ENCODE measurements at places on chromosomes 4 and X.

DNA sequence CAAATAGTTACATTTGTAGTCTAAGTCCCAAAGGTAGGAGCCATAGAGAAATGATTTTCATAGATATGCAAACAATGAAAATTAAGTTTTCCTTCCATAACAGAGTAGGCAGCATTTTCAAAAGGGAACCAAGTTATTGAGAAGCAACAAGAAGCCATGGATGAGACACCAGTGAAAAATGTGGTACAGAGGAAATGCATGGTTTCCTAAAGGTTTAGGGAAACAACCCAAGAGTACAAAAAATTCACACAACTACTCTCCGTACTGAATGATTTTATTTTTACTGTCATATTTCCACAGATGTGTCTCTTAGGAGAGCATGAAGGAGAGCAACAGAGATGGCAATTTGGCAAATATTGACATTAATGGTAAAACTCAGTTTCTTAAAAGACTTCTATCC lies 1408.9 kb upstream of the PCDH7 start:
- no peak overlapping the region for H3K27ac ChIP-seq
- H3K27me3 ChIP-seq = no peaks in the 10 kb centered on the region
- H3K4me3 ChIP-seq = no peak overlapping the region
- DNase-seq = no peak

- no peaks in the 10 kb centered on the region for H3K36me3 ChIP-seq
- DNase-seq = no peak
- no peak overlapping the region for H3K4me3 ChIP-seq
- no peaks in the 10 kb centered on the region for H3K27me3 ChIP-seq
Observed at GRCh38 chr4:109655396-109655795, 47.8 kb downstream of the CASP6 start.

DNA sequence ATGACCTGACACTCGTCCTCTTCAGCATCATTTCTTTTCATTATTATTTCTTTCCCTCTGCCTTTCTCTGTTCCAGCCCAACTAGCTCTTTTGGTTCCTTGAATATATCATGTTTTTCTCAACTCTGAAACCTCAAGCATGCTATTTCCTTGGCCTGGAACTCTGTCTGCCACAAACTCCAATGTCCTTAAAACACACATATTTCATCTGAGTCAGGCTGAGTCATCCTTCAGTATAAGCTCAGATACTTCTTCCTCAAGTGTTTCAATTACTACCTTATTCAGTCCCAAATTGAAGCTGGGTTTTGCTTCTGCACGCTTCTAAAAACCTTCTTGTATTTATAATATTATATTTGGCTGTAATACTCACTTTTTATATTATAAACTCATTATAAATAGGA lies 424.2 kb downstream of the PDGFC start:
- no peaks in the 10 kb centered on the region for H3K36me3 ChIP-seq
- H3K4me3 ChIP-seq = no peak overlapping the region
- no peaks in the 10 kb centered on the region for H3K4me1 ChIP-seq
- DNase-seq = no peak
- H3K27me3 ChIP-seq = no peaks in the 10 kb centered on the region
- H3K27ac ChIP-seq = no peak overlapping the region

DNA sequence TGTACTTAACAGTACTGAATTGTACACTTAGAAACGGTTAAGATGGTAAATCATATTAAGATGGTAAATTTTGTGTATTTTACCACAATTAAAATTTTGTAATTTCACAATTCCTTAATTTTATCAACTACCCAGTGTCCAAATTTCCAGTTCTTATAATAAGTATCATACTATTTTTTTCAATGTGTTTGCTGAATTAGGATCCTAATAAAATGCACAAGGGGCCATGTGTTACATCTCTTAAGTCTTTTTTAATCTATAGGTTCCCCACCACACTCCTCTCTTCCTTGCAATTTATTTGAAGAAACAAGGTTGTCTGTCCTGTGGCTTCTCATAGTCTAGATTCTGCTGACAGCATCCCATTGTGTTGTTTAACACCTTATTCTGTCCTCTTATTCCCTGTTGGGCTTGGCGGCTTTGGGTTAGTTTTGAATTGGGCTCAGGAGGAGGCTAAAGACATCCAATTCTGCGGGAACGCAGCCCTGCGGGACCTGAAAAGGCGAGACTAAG lies 533 bp upstream of the SYAP1 start:
- DNase-seq = no peak
- H3K27ac ChIP-seq = peak overlapping the region; percentile 94
- H3K27me3 ChIP-seq = no peaks in the 10 kb centered on the region
- H3K4me3 ChIP-seq = peak overlapping the region; percentile 65
- no peaks in the 10 kb centered on the region for H3K4me1 ChIP-seq
- no peaks in the 10 kb centered on the region for H3K36me3 ChIP-seq

GRCh38 chr4:155638195-155638965 lies 28.3 kb upstream of the GUCY1A1 start:
- no peak for DNase-seq
- H3K27me3 ChIP-seq = no peaks in the 10 kb centered on the region
- no peak overlapping the region for H3K4me3 ChIP-seq
- H3K27ac ChIP-seq = no peak overlapping the region

DNA sequence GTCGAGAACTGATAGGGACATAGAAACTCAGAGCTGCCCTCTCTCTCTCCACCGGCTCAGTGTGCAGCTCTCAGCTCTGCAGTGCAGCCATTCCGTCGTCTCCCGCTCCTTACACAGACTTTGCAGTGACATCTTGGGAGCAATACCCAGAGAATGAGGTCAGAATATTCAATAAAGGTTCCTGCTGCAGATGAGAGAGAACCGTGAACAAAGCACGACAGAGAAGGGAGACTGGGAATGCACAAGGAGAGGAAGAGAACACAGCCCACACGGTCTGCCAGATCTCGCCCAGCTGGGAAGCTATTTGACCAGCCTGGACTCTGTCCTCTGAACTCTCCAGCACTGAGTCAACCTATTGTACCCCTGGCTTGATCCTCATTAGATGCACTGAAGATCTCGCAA lies 118.0 kb upstream of the PPARGC1A start:
- no peak overlapping the region for H3K4me3 ChIP-seq
- H3K27ac ChIP-seq = no peak overlapping the region
- no peaks in the 10 kb centered on the region for H3K27me3 ChIP-seq
- DNase-seq = no peak
- no peaks in the 10 kb centered on the region for H3K36me3 ChIP-seq

DNA sequence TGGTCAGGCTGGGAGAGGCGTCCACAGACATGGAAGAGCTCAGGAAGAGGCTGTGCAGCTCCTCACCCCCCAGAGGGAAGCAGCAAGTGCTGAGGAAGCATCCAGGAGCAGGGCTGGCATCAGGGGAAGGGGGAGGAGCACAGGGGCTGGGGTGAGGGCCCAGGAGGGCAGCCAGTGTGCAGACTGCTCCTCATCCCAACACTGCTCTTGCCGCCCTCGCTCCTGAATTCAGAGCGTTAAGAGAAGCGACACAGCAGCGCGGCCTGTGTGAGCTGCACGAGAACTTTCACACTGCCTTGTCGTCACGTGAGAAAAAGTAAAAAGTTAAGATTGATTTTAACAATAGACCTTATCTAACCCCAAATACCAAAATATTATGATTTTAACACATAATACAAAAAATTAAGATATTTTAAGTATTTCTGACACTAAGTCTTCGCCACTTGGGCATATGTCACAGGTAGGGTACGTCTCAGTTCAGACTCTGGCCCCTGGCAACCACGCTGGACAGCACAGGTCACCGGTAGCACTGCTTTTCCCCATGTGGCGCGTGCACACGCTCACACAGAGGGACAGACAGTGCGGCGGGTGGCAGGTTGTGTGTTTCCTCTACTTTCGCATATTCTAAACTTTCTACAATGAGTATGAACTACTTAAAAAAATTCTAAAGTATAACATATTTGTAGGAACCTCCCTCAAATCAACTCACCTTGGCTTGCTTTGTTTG lies 19.7 kb downstream of the NOP14 start:
- no peak overlapping the region for H3K27ac ChIP-seq
- peaks cover 6% of the 10 kb centered on the region for H3K36me3 ChIP-seq
- no peaks in the 10 kb centered on the region for H3K27me3 ChIP-seq
- H3K4me3 ChIP-seq = no peak overlapping the region

DNA sequence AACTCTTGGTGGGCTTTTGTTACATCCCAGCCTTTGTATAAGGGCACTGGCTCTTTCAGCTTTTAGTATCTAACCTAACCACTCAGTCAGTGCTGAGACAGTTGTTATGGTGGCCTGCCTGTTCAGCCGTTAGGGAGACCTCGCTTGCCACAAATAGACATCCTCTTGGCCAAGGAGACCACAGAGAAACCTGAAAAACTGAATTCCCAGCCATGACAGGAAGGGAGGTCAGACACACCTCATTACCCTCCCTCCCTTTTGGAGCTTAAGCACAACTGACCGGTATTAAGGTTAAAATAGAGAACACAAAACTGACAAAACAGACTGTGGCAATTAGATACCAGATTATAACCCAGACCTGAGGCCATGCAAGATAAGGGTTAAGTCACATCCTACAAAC lies 1639.3 kb downstream of the RPA4 start:
- no peak overlapping the region for H3K4me3 ChIP-seq
- H3K27me3 ChIP-seq = no peaks in the 10 kb centered on the region
- no peaks in the 10 kb centered on the region for H3K36me3 ChIP-seq
- H3K27ac ChIP-seq = no peak overlapping the region
- no peak for DNase-seq

DNA sequence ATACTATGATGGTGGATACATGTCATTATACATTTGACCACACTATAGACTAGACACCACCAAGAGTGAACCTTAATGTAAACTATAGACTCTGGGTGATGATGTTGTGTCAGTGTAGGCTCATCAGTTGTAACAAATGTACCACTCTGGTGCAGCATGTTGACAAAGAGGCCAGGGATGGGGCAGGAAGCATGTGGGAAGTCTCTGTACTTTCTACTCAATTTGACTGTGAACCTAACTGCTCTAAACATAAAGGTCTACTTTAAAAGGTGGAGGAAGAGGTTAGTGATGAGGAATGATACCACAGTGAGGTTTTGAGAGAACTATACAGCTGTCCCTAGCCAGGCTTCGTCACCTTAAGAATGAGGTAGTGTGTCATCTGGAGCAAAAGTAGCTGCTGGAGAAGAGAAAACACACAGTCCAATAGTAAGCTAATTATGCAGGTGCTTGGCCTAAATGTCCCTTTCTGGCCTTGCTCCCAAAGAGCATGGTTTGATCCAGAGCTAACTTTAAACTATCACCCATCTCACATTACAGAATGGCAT lies 38.4 kb downstream of the GRSF1 start:
- H3K4me3 ChIP-seq = no peak overlapping the region
- H3K27ac ChIP-seq = no peak overlapping the region
- DNase-seq = no peak
- H3K36me3 ChIP-seq = peaks cover 2% of the 10 kb centered on the region

GRCh38 chr4:185215261-185215660 lies 5.9 kb downstream of the SNX25 start:
- no peaks in the 10 kb centered on the region for H3K27me3 ChIP-seq
- H3K4me3 ChIP-seq = no peak overlapping the region
- no peak overlapping the region for H3K27ac ChIP-seq
- no peaks in the 10 kb centered on the region for H3K36me3 ChIP-seq
- peak; percentile 39 for DNase-seq

- no peaks in the 10 kb centered on the region for H3K4me1 ChIP-seq
- no peak overlapping the region for H3K27ac ChIP-seq
- H3K27me3 ChIP-seq = no peaks in the 10 kb centered on the region
- no peak overlapping the region for H3K4me3 ChIP-seq
- H3K36me3 ChIP-seq = no peaks in the 10 kb centered on the region
Observed at GRCh38 chr4:85607624-85608023, 132.7 kb downstream of the ARHGAP24 start.

GRCh38 chrX:23792861-23793553 lies 10.0 kb downstream of the SAT1 start:
- no peak overlapping the region for H3K27ac ChIP-seq
- H3K36me3 ChIP-seq = no peaks in the 10 kb centered on the region
- no peaks in the 10 kb centered on the region for H3K4me1 ChIP-seq
- H3K4me3 ChIP-seq = no peak overlapping the region
- peak; percentile 45 for DNase-seq

GRCh38 chr4:6064383-6064782 lies 46.2 kb upstream of the C4orf50 start:
- no peaks in the 10 kb centered on the region for H3K27me3 ChIP-seq
- no peak for DNase-seq
- H3K27ac ChIP-seq = no peak overlapping the region
- no peaks in the 10 kb centered on the region for H3K36me3 ChIP-seq

GRCh38 chr4:27835851-27836250 lies 975.2 kb downstream of the STIM2 start:
- no peak overlapping the region for H3K4me3 ChIP-seq
- DNase-seq = no peak
- no peaks in the 10 kb centered on the region for H3K27me3 ChIP-seq
- no peak overlapping the region for H3K27ac ChIP-seq

DNA sequence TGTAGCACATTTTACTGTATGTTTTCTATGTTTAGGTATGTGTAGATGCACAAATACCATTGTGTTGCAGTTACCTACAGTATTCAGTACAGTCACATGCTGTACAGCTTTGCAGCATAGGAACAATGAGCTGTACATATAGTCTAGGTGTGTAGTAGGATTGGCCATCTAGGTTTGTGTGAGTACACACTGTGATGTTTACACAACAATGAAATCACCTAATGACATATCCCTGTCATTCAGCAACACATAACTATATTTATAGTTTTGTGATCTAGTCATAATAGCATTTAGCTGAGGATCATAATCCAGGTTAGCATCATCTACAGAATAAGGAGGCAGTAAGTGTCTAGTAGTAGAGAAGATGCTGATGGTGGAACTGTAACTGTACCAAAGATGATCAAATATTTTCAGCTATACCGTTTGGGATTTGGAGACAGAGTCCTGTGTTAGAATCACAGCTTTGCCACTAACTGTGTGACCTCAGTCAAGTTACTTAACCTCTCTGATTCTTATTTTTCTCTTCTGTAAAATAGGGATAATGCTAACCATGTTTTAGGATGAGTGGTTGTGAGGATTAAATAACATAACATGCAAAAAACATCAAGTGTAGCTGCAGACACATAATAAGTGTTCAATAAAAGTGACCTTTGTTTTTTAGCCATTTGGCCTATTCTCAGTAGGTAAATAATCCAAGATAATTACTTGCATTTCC lies 73.3 kb downstream of the LIMCH1 start:
- H3K4me1 ChIP-seq = peaks cover 18% of the 10 kb centered on the region
- H3K27ac ChIP-seq = peak overlapping the region; percentile 51
- H3K36me3 ChIP-seq = no peaks in the 10 kb centered on the region
- no peak for DNase-seq
- H3K27me3 ChIP-seq = peaks cover 2% of the 10 kb centered on the region
- H3K4me3 ChIP-seq = no peak overlapping the region

- no peaks in the 10 kb centered on the region for H3K36me3 ChIP-seq
- H3K27ac ChIP-seq = no peak overlapping the region
- DNase-seq = peak; percentile 45
- no peaks in the 10 kb centered on the region for H3K4me1 ChIP-seq
- no peaks in the 10 kb centered on the region for H3K27me3 ChIP-seq
- H3K4me3 ChIP-seq = no peak overlapping the region
Observed at GRCh38 chr4:3819210-3819919, 53.2 kb downstream of the ADRA2C start.

- H3K4me3 ChIP-seq = no peak overlapping the region
- no peaks in the 10 kb centered on the region for H3K27me3 ChIP-seq
- H3K27ac ChIP-seq = no peak overlapping the region
- H3K4me1 ChIP-seq = no peaks in the 10 kb centered on the region
Observed at GRCh38 chr4:188417181-188417580, 277.9 kb downstream of the TRIML1 start.

- H3K4me3 ChIP-seq = no peak overlapping the region
- H3K27ac ChIP-seq = no peak overlapping the region
- no peaks in the 10 kb centered on the region for H3K4me1 ChIP-seq
- no peaks in the 10 kb centered on the region for H3K27me3 ChIP-seq
- H3K36me3 ChIP-seq = no peaks in the 10 kb centered on the region
- no peak for DNase-seq
Observed at GRCh38 chr4:15963576-15963975, 601 bp upstream of the FGFBP2 start.
